Effector memory CD4-positive, alpha-beta T cell (primary cell): ENCODE measurements at places on chromosomes 11 and 22.

- no peak overlapping the region for H3K27ac ChIP-seq
- H3K27me3 ChIP-seq, result no peaks in the 10 kb centered on the region
- H3K4me3 ChIP-seq, result no peak overlapping the region
- H3K4me1 ChIP-seq, result no peaks in the 10 kb centered on the region
- DNase-seq, result no peak
- H3K36me3 ChIP-seq, result no peaks in the 10 kb centered on the region
Observed at GRCh38 chr11:80586464-80586863, 1145.6 kb upstream of the TENM4 start.

DNA sequence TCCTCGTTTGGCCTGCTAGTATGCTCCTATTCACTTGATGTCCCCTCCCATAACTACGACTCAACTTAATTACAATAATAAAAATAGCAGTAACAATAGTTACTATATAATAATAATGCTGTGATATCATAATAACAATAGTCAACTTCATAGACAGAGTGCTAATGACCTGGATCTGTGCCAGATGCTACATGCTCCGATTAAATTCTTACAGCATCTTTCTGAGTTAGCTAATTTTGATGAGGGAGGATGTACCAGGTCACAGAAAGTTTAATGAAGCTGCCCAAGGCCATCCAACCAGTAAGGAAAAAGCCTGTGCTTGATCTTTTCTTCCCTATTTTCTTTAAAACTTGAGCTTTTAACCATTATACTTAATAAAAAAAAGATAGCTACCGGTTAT lies 413.4 kb upstream of the LRRC4C start:
- no peak overlapping the region for H3K4me3 ChIP-seq
- no peaks in the 10 kb centered on the region for H3K36me3 ChIP-seq
- no peak overlapping the region for H3K27ac ChIP-seq
- no peaks in the 10 kb centered on the region for H3K27me3 ChIP-seq
- H3K4me1 ChIP-seq, result no peaks in the 10 kb centered on the region
- DNase-seq, result no peak

DNA sequence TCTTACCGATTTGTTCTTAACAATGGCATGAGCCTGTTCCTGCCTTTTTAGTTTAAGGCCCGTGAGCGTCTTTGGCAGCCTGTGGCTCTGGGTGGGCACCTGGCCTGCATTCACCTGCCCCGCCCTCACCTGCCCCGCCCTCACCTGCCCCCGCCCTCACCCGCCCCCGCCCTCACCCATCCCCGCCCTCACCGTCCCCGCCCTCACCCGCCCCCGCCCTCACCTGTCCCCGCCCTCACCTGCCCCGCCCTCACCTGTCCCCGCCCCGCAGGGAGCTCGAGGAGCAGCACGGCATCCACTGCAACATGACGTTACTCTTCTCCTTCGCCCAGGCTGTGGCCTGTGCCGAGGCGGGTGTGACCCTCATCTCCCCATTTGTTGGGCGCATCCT lies 14.2 kb downstream of the GATD1 start:
- H3K36me3 ChIP-seq, result peaks cover 39% of the 10 kb centered on the region
- H3K4me3 ChIP-seq, result no peak overlapping the region
- no peak for DNase-seq

DNA sequence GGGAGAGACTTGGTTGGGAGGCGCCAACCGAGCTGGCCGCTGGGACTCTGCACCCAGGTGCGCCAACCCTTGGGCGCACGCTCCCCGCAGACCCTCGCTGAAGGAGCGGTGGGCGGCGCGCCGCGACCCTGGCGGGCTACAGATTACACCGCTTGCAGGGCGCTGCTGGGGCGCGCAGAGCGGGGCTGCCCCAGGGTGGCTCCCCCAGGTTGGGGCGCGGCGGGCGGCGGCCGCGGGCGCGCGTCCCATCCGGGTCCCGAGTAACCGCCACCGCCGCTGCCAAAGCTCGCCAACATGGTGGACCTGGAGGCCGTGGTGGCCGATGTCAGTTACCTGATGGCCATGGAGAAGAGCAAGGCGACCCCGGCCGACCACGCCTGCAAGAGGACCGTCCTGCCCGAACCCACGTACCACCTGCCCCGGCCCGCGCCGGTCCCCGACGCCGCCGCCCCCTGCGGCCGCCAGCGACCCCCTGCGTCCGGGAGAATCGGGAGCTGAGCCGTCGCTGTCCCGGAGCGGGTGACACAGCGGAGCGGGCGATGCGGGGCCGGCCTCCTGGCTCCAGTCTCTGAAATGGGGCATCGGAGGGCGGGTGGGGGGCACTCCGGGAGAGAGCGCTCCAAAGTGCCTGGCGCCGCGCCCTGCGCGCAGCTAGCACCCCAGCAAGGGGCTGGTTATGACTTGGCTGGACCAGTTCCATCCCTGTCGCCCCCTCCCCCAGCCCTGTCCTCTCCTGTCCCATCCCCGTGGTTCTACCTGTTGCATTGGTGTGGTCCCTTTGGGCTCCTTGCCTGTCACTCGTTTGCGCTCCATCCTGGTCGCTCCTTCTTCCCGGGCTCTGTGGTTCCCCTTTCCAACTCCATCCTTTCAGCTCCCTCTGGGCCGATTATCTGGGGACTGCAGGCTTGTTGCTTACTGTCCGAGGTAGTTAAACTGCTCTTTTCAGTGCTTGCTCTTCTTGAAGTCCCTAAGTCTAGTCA lies 143.3 kb upstream of the GRK3 start:
- no peaks in the 10 kb centered on the region for H3K36me3 ChIP-seq
- peak overlapping the region; percentile 12 for H3K4me3 ChIP-seq

- peaks cover 33% of the 10 kb centered on the region for H3K36me3 ChIP-seq
- no peaks in the 10 kb centered on the region for H3K4me1 ChIP-seq
- no peak for DNase-seq
- no peak overlapping the region for H3K27ac ChIP-seq
- no peaks in the 10 kb centered on the region for H3K27me3 ChIP-seq
Observed at GRCh38 chr11:46640036-46640788, 22.9 kb downstream of the ATG13 start.

DNA sequence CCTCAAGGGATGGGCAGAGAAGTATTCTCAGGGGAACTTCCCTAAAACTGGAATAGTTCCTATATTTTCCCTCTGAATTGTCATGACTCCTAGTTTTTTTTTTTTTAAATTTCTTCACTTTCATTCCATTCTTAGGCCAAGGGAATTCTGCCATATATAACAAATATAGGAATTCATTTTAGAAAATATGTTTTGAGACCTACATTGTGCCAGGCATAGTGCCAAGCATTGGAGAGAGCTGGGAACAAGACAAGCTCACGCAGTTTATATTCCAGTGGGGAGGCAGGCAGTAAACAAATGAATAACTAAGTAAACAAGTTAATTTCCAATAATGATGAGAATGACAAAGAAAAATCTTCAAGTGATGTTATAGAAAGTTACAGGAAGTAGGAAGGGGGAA lies 2.6 kb upstream of the NPTXR start:
- no peak overlapping the region for H3K4me3 ChIP-seq
- no peaks in the 10 kb centered on the region for H3K36me3 ChIP-seq
- no peak overlapping the region for H3K27ac ChIP-seq
- no peak for DNase-seq
- peaks cover 14% of the 10 kb centered on the region for H3K4me1 ChIP-seq

DNA sequence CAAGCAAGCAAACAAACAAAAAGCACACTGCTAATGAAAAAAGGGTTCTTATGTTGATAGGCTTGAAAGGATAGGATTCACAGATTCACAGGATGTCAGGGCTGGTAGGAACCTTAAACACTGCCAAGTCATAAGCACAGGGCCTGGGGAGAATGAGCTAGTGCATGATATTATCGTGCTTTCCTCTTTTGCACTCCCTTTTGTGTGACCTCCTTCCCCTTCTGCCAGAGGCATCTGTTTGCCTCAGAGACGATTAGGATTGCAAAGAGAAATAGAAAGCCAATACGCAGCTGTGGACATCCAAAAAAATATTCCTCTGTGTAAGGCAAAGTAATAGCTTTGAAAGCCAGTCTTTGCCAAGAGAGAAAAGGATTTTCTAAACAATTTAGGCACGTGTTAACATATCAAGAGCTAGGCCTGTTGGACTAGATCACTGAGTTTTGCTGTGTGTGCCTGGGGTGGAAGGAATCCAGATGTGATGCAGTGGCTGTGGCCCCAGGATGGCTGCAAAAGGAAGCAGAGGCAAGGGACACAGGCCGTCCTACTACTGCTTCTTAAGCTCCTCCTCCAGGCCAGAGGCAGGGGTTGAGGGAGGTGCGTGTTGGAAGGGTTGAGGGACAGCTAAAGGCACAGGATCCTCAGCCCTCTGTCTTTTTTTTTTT lies 30.6 kb downstream of the MCHR1 start:
- H3K4me1 ChIP-seq, result no peaks in the 10 kb centered on the region
- H3K4me3 ChIP-seq, result no peak overlapping the region
- H3K27me3 ChIP-seq, result no peaks in the 10 kb centered on the region
- H3K36me3 ChIP-seq, result no peaks in the 10 kb centered on the region
- H3K27ac ChIP-seq, result no peak overlapping the region
- DNase-seq, result no peak

DNA sequence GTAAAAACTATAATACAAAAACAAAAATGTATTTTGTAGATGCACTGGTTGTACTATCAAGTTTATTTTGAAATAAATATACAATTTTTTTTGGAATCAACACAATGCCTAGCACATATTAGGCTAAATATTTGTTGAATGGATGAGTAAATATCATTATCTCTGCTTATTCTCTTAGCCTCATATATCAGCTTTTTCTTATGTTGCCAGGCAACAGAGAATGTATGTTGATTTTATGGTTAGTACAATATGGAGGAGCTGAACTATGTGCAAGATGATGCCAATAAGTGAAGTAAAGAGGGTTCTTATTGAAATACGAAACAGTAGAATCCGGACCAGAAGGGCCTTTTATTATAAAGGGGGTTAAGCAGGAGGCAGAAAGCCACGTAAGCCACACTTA lies 94.9 kb downstream of the FAR1 start:
- no peaks in the 10 kb centered on the region for H3K27me3 ChIP-seq
- H3K36me3 ChIP-seq, result no peaks in the 10 kb centered on the region
- DNase-seq, result no peak
- no peak overlapping the region for H3K27ac ChIP-seq

GRCh38 chr22:19974268-19974861 lies 32.7 kb upstream of the TXNRD2 start:
- peaks cover 4% of the 10 kb centered on the region for H3K4me1 ChIP-seq
- no peaks in the 10 kb centered on the region for H3K36me3 ChIP-seq
- H3K27ac ChIP-seq, result no peak overlapping the region

GRCh38 chr11:27977031-27977430 lies 130.9 kb downstream of the KIF18A start:
- no peaks in the 10 kb centered on the region for H3K4me1 ChIP-seq
- no peaks in the 10 kb centered on the region for H3K27me3 ChIP-seq
- H3K36me3 ChIP-seq, result no peaks in the 10 kb centered on the region
- no peak for DNase-seq
- no peak overlapping the region for H3K4me3 ChIP-seq

DNA sequence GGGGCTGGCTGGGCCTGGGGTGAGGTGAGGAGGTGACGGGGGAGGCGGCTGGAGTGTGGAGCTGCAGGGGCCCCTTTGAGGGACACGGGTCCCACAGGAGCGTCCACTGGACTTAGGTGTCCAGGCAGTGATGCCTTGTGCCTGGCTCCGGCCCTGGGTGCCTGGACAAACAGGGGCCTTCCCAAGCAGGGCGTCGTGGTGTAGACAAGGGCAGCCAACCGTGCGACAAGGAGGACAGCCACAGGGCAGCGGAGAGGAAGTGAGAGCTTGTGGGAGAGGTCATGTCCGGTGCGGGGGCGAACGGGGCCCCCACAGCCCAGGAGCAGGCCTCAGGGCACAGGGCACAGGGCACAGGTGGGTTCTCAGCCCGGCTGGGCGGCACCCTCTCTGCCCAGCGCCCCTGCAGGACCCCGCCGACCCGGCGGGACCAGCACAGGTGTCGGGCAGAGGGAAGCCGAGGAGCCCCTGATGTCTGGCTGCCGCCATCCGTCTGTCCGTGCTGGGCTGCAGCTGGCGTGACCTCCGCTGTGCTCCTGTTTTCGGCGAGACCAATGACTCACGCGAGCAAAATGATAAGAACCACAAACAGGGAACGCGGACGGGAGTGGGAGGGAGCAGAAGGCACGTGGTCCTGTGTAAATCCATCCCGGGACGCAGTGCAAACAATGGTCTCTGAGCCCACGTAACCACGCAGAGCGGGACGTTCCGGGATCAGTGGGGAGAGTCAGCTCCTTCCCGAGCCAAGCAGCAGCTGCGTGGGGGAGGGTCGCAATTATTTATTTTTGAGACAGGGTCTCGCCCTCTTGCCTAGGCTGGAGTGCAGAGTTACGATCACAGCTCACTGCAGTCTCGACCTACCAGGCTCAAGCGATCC lies 49.1 kb upstream of the A4GALT start:
- no peak overlapping the region for H3K27ac ChIP-seq
- no peaks in the 10 kb centered on the region for H3K27me3 ChIP-seq
- no peak overlapping the region for H3K4me3 ChIP-seq
- no peaks in the 10 kb centered on the region for H3K36me3 ChIP-seq
- no peak for DNase-seq
